ENCODE measurements at places on chromosomes 16 and 17.

GRCh38 chr17:153851-154250 lies 16.5 kb downstream of the SCGB1C2 start:
- DNase-seq: no peak

GRCh38 chr17:47295874-47296255 lies 27.9 kb upstream of the EFCAB13 start:
- DNase-seq: no peak

DNA sequence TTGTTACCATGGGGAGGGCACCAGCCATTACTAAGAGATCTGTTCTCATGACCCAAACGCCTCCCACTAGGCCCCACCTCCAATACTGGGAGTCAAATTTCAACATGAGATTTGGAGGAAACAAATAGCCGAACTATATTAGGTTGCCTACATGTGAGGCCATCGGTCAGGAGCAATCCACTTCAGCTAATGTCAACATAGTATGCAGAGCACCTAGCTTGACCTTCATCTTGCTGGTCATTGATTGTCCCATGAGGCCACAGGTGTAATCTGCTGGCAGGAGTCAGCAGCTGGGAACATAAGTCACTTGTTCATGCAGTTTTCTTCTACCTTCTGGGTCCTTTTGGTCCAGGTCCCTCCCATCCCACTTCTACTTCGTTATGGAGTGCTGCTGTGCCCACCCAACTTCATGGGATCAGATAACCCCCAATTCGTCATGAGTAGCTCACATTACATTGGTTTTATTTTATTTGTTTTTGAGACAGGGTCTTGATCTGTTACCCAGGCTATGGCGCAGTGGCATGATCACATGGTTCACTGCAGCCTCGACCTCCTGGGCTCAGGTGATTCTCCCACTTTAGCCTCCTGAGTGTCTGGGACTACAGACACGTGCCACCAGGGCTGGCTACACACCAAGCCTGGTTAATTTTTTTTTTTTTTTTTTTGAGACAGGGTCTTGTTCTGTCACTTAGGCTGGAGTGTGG lies 5.9 kb upstream of the KPNA2 start:
- DNase-seq: peak; percentile 23

DNA sequence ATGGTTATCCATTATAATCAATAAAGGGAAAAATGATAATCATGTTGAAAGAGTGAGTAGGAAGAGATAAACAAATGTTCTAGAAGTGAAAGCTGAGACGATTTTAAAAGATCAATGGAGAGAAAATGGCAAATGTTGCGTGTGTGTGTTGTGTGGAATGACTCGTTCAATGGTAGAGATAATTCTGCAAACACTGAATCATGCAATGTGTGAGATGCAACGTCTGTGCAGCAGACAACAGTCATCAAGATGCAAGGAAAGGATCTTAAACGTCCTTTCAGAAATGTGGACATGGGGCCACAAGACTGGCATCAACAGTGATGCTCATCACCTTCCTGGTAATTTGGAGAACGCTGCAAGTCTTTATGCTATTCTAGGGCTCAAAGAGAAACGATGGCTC lies 124.4 kb downstream of the CDYL2 start:
- DNase-seq: no peak

DNA sequence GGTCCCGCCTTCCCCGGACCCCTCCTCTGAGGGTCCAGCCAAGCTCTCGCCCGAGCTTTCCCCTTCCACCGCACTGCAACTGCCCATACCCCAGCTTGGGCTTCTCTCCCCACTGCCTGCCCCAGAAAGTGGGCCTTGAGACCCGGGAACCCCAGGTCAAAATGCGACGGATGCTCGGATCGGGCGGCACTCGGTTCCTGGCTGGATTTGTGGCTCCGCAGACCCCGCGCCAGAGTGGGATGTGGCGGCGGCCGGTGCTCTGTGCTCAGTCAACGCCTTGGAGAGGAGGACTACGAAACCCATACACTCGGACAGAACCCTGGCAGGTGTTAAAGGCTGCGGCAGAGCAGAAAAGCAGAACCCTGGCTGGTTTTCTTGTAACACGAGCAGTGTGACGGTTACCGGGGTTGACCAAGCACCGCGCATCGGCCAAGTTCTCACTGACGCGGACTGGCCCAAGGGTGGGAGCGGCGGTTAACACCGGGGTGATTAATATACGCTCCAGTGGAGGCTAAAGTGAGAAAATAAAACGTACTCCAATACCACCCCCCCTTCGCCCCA lies 885 bp upstream of the SLFN13 start:
- DNase-seq: no peak

DNA sequence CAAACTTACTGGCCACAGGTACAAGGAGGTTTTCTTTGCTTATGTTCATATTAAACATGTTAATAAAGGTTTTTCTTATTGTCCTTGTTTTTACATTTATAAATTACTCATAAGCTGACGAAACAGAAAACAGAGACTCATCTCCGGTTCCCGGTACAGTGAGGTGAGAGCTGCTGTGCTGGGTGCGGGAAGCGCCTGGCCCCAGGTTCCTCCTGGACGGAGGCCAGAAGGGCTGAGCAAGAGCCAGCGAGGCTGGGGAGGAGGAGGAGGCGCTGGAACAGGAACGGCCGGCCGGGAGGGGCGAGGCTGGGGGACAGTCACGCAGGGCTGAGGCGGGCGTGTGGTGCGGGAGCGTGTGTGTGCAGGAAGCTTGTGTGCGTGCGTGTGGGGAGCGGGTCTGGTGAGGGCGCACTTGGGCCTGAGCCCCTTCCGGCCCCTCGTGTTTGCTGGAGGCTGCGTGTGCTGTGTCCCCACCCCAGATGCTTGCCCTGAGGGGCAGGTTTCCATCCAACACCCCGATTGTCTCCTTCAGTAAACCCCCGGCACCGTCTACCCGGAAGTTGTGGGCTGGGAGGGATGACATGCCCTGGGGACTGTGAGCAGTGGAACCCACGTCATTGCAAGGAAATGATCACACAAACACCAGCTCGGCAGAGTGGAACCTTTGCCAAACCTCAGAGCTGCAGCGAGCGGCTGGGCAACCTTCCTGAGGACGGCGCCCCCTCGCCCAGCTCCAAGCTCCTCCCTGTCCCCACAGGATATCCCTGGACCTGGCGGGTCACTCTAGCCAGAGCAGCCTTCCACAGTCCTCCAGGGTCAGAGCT lies 19.5 kb downstream of the CD7 start:
- DNase-seq: no peak

DNA sequence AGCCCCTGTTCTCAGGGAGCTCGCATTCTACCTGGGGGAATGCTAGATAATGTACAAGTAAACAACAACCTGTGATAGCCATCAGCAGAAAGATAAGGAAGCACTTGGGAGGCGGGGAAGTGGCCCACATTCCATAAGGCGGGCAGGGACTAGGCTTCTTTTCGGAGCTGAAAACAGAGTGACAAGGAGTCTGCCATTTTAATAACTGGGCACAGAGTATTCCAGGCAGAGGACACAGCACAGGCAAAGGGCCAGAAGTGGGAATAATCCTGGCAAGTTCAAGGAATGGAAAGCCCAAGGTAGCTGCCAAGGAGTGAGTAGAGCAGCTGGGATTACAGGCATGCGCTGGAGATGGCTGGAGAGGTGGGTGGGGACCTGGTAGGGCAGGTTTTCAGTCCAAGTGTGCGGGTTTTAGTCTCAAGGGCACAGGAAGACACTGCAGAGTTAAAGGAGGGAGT lies 24.3 kb downstream of the USP43 start:
- DNase-seq: no peak

DNA sequence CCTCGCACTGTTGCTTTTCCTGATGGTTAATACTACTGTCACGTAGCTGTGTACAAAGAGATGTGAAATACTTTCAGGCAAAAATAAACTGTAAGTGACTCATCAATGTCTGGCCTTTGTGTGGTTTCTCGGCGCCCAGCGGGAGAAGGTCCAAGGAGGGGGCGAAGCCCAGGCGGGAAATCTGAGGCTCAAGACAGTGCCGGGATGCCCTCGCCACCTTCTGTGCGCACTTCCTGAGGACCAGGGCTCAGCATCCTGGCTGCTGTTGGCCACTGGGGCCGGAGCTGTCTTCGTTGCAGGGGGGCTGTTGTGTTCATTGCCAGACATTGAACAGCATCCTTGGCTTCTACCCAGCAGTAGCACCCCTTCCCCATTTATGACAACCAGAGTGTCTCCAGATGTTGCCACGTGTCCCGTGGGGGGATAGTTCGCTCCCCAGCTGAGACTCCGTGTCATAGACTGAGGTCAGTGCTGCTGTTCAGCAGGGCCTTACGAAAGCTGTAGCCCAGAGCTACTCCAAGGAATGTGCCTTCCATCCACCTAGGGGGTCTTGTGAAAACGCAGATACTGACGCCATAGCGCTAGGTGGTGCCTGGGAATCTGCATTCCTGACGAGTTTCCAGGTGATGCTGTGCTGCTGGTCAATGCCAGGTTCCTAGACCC lies 67.3 kb upstream of the PLCG2 start:
- no peak for DNase-seq

DNA sequence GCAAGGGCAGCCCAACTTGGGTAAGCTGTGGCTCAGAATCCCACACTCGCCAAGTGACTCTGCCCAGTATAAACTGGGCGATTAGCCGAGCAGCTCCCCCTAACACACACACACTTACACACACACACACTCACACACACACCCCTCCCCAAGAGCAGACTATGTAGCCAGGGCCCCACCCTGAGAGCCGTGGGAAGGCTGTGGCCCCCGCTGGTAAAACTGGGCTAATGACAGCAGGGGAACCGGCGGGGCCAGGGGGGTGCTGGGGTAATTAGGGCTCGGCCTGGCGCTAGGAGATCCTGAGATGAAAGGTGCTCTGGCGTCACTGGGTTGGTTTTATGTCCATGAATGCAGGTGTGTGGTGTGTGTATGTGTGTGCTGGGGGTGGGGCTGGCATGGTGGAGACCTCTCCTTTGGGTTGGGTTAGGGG lies 1.1 kb upstream of the THRA start:
- no peak for DNase-seq

DNA sequence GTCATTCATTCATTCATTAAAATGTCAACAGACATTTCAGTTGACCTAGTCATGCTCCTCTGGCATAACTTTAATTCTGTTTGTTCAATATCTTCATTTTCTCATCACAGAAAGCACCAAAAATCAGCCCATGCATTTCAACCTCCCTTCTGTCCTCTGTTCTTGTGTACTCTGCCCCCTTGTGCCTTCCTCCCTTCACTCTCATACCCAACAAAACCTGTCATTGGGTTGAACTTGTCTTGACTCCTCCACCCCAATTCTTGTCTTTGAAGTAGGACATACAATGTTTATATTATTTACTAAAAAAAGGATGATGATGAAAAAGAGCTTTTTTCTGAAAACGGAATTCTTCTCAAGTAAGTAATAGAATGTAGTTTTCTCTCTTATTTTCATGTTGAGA lies 43.8 kb downstream of the COX10 start:
- DNase-seq: no peak

- DNase-seq: peak; percentile 46
Measured at GRCh38 chr16:77723108-77723514, 797 bp downstream of the NUDT7 start.

DNA sequence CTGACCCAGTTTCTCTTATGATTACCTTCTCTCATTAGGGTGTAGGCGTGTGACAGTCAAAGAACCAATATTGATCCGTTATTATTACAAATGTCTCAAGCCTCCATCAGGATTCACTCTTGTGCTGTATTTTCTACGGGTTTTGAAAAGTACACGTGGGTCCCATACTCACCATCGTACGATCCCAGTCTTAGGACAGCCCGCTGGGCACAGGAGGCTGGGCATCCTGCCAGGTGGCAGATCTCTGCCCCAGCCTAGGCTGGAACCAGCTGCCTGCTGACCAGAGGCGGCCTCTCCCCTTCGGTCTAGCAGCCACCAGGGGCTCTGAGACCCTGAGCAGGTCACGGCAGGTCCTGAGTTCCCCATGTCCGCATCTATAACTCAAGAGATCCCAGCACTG lies 2.0 kb upstream of the METRNL start:
- DNase-seq: no peak

GRCh38 chr17:73536700-73537605 lies 107.3 kb downstream of the SDK2 start:
- DNase-seq: no peak

DNA sequence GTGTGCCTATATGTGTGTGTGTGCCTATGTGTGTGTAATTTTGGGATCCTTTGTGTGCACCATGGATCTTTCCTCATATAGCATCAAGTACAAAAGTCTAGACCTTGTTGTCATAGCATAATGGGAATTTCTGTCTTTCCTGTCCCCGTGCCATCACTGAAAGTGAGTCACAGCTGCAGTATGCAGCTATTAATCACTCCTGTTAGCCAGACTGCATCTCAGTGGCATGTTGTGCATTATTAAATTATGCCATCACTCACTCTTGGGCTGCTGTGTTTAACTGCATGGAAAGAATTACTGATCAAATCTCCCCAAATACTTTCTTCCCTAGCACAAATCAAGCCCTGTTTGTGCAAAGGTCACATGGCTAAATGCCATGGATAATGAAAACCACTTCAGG lies 92.4 kb downstream of the CBLN1 start:
- DNase-seq: no peak

DNA sequence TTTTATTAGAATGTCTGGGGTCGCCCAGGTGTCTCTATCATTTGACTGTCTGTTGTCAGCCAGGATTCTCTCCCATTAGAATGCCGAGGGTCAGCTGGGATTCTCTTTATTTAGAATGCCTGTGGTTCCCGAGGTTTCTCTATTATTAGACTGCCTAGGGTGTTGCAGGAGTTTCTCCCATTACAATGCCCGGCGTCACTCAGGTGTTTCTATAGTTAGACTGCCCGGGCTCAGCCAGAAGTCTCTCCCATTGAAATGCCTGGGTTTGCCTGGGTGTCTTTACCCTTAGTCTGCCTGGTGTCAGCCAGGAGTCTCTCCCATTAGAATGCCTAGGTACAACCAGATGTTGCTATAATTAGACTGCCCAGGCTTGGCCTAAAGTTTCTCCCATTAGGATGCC lies 2252.0 kb downstream of the TP53TG3F start:
- DNase-seq: no peak

DNA sequence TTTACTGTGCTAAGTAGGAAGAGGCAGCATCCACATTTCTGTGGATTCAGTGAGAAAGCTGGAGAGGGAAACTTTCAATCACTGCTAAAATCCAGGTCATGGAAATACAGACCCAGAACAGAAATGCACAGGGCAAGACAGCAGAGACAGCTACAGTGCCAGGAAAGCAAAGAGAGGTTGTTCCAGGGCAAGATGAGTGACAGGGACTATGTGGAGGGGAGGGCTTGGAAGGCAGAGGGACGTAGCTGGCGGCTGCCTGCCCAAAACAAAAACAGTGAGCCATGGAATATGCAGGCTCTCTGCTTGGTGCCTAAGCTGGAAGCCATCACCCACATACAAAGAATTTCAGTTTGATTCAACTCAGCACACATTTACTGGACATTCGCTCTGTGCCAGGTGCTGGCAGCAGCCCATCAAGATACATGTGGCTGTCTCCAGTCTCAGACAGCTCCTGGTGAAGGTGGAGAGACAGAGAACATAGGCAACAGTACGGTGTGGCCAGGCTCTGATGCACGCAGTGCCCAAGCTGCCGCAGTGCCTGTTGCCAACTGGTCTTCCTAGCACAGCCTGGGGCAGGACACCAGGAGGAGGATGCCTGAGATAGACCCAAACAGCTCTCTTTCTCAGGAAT lies 88.7 kb downstream of the AIPL1 start:
- DNase-seq: no peak

DNA sequence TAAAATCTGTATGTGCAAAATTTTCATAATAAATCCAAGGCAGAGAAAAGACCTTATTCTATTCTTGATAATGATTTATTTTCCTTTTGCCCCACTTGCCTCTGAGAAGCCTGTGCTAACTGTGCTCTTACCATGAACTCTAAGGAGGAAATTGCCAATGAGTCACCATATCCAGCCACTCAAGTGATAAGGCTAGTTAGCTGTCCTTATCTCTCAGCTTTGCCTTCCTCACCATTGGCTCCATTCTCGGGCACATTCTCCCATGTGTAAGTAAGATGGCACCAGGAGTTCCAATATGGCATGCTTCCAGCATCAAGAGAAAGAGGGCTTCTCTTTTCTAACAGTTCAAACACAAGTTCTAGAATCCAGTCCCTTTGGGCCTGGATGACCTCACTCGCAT lies 142.4 kb downstream of the TOX3 start:
- DNase-seq: no peak

Measured in NCI-H1417 (cell line).